Lower lobe of right lung (tissue), 2 donors: ENCODE measurements at places on chromosomes 4 and X. TPM values are rescaled to one million over a fixed set of nuclear protein-coding genes. Genes with fewer than 3 reads are reported as not detected.

- DNase-seq, result no peak
Observed at GRCh38 chrX:42128020-42128419, 204.7 kb upstream of the CASK start.

- DNase-seq, result peak; percentile 92
Observed at GRCh38 chr4:4541661-4542570, at the start of gene STX18. TSS of gene STX18 (minus strand) at chr4:4542048. CDS start at chr4:4541964, 84 bp downstream.

GRCh38 chrX:22278375-22278774, 5.7 kb downstream of the CBLL2 start:
- no peak for DNase-seq

DNA sequence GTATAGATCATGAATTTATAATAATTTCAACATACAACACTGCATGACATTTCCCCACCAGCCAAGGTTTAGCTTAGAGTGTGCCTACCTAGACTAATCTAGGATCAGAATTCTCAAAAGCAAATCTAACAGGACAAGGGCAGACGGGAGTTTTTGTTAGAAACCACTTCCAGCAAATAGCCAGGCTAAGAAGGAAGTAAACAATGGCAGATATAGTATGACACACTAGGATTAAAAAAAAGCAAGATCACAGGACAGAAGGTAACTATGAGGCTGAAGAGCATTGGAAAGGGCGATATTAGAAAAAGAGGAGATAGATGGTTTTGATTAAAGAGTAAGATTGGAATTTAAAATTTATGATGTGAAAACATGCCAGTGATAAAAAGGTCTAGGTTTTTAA, 124.8 kb downstream of the LRBA start:
- DNase-seq, result no peak

DNA sequence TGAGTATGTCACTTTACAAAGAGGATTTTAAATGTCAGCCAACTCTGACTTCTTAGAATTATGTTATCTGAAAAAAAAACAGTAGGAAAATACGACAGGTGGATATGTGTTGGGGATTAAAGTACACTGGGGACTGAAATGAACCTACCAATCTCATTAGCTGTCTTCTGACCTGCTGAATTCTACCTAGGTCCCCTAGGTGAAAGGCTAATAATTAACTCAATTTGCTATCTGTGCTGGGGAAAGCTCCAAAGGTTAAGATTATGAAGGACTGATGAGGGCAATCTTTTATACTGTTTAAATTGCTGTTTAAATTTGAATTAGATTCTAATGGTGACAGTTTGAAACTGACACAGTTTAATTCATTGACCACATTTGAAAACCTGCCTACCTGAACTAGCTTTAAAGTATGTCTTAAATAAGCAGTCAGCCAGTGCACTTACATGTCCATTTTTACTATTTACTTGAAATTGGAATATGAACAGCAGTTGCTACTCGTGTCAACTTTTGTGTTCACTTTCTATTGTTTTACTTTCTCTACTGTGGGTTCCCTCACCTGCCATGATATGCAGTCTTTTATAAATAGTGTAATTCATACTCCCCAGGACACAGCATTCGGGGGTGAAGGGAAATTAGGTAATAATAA, 977.3 kb downstream of the C4orf33 start:
- DNase-seq, result no peak

DNA sequence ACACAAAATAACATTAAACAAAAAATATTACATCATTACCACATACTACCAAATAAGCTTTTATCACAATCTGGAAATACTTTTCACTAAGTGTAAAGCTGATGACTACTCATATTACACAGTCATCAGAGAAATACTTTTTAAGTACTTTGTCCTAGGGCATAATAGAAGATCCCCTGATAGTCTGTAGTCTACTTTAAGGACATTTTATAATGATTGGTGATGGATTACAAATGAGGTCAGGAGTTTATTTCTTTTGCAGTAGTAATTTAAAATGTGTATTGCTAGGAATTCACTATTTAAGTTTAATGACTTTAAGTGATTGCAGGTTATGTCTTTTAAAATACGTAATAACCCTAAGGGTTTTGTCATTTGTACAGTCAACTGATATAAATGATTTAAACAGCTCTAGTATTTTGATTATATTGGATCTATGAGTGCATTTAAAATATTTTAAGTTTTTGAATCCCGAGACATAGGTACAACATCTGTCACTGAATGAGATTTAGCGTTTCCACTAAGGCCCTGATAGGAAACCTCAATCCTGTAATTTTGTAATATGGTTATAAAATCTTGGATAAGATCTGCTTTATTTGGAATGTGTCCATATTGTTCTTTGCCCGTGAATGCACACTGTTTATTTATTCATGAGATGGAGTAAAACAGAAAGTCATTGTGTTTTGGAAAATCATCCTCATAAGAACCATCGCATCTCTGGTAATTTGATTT, 189.5 kb downstream of the ARAP2 start:
- no peak for DNase-seq

DNA sequence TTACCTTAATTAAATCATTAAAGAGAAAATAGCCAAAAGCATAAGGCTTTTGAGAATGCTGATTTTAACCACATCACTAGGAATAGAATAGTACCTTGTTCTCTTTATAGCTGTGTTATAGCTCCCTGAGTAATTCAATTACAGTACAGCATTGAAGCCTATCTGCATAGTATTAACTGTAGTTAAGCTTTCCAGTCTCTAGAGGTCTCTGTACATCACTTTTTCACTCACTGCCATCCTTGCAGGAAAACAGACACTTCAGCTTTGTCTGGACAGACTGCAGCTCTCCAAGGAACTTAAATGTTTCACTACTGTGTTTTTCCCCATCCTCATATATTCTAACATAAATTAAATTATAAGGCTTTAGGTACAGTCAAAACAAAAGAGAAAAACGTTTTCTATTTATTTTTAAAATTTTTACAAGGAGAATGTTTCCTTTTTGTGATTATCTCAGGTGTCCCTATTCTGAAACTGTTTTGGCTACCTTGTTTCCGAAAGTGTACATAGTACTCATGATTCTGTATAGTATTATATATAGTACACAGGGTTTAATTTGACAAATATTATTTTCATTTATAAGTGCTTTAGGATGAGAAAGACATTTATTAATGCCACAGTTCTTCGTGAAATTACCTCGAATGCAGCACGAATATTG, 407.9 kb downstream of the PCDH18 start:
- DNase-seq, result no peak

GRCh38 chr4:186204103-186204559, 12.8 kb downstream of the CYP4V2 start:
- DNase-seq, result no peak

DNA sequence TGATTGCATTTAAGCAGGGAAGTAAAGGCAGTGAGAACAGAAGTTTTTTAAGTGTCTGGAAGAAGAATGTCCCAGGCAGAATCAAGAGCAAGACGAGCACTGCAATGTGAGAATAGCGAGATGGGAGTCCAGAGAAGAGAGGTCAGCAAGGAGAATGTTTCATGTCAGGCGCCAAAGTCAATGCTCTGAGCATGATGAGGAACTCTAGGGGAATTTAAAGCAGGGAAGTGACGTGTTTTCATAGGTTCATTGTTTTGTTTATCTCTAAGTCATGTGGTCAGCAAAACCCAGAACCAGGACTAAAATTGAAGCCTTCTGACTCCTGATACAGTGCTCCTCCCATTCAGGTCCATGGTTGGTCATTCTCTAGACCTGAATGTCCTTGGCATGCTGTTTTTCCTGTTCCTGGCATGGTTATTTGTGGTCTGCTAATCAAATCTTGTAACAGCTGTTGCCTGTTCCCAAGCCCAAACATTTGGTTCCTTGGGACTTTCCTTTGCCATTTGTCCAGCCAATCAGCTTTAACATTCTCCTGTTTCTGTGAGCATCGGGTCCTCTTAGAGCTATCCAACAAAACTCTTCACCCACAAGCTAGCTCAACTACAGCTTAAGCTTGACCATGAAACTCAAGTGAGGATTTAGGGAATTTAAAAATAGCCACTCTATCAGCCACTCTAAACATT, 37.7 kb downstream of the PTCHD1 start:
- DNase-seq, result no peak

DNA sequence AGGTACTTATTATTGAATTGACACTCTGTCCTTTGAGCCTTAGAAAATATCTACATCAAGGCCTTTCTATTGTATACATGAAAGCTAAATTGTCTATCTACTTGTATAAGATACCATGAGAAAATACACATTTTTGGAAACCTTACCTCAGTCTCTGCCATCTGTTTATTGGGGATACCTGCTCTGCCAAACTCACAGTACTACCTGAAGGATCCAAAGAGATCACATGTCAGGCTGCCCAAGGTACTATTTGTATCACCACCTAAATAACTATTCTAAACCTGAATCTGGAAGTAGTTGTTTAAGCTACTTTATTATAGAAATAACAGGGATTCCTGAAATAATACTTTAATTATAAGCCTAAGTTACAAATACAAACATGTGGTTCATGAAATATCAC, 126.2 kb downstream of the PALLD start:
- DNase-seq, result no peak

- peak; percentile 55 for DNase-seq
Observed at GRCh38 chrX:20265726-20266681, 705 bp downstream of the RPS6KA3 start.

DNA sequence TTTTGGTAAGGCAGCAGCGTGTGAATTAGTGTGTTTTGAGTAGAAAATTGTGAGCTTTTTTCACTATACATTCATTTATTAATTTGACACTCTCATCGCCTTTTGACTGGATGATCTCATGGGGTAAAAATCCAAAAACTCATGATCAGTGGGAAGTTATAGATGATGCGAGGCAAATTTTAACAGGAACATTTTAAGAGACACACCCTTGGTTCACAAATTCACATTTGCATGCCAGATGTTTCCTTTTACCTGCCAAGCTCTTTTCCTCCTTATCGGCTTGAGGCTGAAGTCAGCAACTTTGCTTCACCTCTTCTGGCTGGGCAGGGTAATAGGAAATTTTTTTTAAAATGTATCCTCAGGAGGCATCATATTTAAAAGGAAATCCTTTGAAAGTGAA, 318.0 kb upstream of the HS3ST1 start:
- DNase-seq, result no peak

DNA sequence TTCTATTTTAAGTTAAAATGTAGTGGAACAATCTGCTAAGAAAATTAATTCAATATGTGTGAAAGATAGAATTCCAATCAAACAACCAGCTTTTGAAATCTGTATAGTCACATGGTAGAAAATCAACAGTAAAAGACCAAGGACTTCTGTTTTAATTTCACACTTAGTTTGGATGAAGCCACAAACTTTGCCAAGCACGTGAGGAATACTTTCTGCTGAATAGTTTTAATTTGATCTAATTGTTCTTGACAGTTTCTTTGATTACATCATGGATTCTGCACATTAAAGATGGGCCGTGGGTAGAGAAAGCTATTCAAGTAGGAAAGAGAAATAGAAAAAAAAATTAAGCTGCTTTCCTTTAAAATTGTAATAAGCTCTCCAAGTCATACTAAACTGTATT, 137.9 kb upstream of the FAM241A start:
- DNase-seq, result no peak

DNA sequence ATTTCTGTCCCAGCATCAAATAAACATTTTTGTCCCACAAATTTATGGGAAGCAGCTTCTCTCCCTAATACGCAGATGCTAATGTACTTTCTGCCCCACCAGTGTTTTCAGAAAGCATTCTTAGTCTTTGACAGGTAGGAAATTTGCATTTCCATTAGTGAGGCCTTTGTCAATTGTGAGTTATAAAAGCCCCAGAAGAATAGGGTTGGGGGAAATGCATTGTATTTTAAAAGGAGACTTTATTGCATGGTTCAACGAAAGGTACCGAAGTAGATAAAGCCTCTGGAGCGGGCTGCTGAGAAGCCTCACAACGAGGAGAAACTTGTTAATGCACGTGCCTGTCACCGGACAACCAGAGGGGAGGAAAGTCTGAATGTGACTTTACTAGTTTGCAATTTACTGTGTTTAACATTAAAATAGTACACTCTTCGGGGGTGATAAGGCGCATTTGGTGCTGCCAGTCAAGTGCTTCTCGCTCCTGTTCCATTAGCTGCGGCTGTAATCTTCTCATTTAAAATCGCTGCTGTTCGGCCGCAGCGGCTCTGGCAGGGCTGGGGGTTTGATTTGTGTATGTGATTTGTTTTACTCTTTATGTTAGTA, 63.4 kb downstream of the DCTD start:
- no peak for DNase-seq

GRCh38 chrX:53320543-53321229, 39.3 kb upstream of the IQSEC2 start:
- DNase-seq, result peak; percentile 48

GRCh38 chr4:155509555-155509954, 132.8 kb upstream of the MAP9 start:
- DNase-seq, result no peak

DNA sequence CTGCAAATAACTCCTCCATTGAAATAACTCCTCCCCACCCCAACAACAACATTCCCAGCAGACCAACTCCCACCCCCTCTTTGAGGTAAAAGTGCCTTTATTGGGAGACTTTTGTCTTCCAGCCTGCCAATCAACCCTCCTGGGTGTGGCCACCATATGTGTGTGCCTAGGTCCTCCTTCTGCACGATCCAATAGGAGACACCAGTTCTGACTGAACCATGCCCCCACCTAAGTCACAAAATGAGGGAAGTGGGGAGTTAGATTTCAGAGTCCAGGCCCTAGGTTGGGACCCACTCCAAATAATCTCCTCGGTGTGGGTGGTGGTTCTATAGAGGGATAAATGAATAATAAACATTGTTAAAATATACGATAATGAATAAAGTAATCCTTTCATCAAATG, 3.0 kb downstream of the PLP2 start:
- DNase-seq, result no peak

- DNase-seq, result no peak
Observed at GRCh38 chrX:107880054-107880610, 54.5 kb downstream of the MID2 start.

- DNase-seq, result no peak
Observed at GRCh38 chrX:115112411-115112810, 76.8 kb upstream of the RBMXL3 start.

DNA sequence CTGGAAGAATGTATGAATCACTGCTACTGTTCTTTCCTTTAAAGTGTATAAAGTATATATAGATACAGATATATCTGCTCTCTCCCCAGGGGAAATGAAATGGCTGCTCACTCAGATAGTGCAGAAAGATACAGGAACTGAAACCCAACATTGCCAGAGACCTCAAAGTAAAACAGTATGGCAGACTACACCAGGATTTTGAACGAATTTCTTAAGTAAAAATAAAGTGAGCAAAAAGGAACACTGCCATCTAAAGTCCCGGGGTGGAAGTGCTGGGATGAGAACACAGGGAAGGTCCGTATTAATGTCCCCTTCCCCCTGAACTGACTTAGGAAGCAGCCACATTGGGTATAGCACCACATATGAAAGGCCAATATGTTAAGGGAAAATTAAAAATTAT, 93.4 kb downstream of the TMA16 start:
- DNase-seq, result no peak

PDE6B gene
- total RNA-seq, result 5.5 TPM

AIFM1 gene
- 23.1 TPM for total RNA-seq

VGLL1 gene
- total RNA-seq, result not detected

BCORL1 gene
- 13.6 TPM for total RNA-seq

GK gene
- 46.3 TPM for total RNA-seq

PTPN13 gene
- 77.2 TPM for total RNA-seq

NKAP gene
- 8.8 TPM for total RNA-seq

GYG2 gene
- total RNA-seq, result 1.3 TPM

SRPX2 gene
- total RNA-seq, result 16.4 TPM
